ENCODE measurements at places on chromosomes 5 and 9. TPM values are rescaled to one million over a fixed set of nuclear protein-coding genes. Genes with fewer than 3 reads are reported as not detected.

- DNase-seq = no peak
- no peaks in the 10 kb centered on the region for H3K36me3 ChIP-seq
- no peak overlapping the region for H3K4me3 ChIP-seq
Observed at GRCh38 chr5:139251695-139252288, 41.7 kb upstream of the MATR3 start.

GRCh38 chr9:128225770-128226411 is 22.7 kb downstream of the DNM1 start:
- H3K4me3 ChIP-seq = no peak overlapping the region
- no peak for DNase-seq
- H3K27me3 ChIP-seq = no peaks in the 10 kb centered on the region
- H3K36me3 ChIP-seq = peaks cover 59% of the 10 kb centered on the region
- H3K4me1 ChIP-seq = no peaks in the 10 kb centered on the region

DNA sequence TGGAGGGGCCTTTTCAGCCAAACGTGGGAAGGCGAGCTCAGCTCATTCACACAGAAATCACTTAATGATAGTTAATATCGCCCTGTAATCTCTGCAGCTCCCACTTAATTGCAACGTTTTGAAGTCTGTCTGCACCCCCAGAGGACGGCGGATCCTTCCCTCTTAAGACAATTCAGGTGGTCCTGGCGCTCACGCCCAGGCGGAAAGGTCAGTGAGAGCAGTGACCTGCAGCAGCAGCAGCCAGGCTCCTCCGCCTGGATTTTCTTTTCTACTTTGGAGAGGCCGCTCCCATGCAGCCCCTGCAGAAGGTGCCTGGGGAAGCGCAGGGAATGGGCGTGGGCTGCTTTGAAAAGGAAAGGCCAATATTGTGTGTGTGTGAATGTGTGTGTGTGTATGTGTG is 400.9 kb upstream of the IRX1 start:
- H3K27ac ChIP-seq = no peak overlapping the region
- H3K4me3 ChIP-seq = no peak overlapping the region
- H3K4me1 ChIP-seq = peaks cover 9% of the 10 kb centered on the region
- peaks cover 50% of the 10 kb centered on the region for H3K27me3 ChIP-seq

- H3K4me3 ChIP-seq = peak overlapping the region; percentile 55
- H3K27me3 ChIP-seq = peaks cover 16% of the 10 kb centered on the region
- peak; percentile 38 for DNase-seq
- H3K36me3 ChIP-seq = no peaks in the 10 kb centered on the region
Observed at GRCh38 chr9:3181049-3181953, 337.4 kb upstream of the PUM3 start.

- DNase-seq = no peak
- H3K4me1 ChIP-seq = peaks cover 15% of the 10 kb centered on the region
- no peak overlapping the region for H3K27ac ChIP-seq
- no peaks in the 10 kb centered on the region for H3K27me3 ChIP-seq
Observed at GRCh38 chr9:86035827-86036440, 63.4 kb downstream of the GOLM1 start.

DNA sequence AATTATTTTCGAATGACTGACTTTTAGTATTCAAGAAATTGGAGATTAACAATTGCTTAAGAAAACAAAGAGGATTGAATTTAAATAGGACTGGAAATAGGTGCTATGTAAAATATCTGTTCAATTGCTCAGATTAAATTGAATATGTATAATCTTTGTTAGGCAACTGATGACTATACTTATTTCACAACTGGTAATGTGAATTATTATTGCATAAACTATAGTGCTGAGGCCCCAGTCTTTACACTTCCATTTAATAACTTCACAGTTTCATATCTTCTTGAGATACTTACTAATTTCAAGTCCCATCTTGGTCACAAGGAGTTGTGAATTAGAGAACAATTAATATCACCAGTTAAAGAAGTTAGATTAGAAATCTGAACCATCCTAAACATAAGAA is 16.7 kb downstream of the CEP78 start:
- no peak overlapping the region for H3K27ac ChIP-seq
- no peak overlapping the region for H3K4me3 ChIP-seq
- H3K27me3 ChIP-seq = no peaks in the 10 kb centered on the region

Gene EPB41L4A
- total RNA-seq = 42.5 TPM

Measured in spinal cord (tissue), 10 donors.